ENCODE measurements at places on chromosomes 11 and 22.

GRCh38 chr11:111870113-111870512, 1.3 kb downstream of the ALG9 start:
- no peak for DNase-seq
- H3K4me1 ChIP-seq: peaks cover 3% of the 10 kb centered on the region
- H3K27me3 ChIP-seq: peaks cover 8% of the 10 kb centered on the region
- H3K27ac ChIP-seq: no peak overlapping the region
- no peaks in the 10 kb centered on the region for H3K36me3 ChIP-seq
- H3K4me3 ChIP-seq: peak overlapping the region; percentile 44

GRCh38 chr11:11148596-11148995, 204.5 kb downstream of the CSNK2A3 start:
- H3K4me1 ChIP-seq: no peaks in the 10 kb centered on the region
- no peak overlapping the region for H3K27ac ChIP-seq
- H3K36me3 ChIP-seq: no peaks in the 10 kb centered on the region
- DNase-seq: no peak
- no peaks in the 10 kb centered on the region for H3K27me3 ChIP-seq
- H3K4me3 ChIP-seq: no peak overlapping the region

DNA sequence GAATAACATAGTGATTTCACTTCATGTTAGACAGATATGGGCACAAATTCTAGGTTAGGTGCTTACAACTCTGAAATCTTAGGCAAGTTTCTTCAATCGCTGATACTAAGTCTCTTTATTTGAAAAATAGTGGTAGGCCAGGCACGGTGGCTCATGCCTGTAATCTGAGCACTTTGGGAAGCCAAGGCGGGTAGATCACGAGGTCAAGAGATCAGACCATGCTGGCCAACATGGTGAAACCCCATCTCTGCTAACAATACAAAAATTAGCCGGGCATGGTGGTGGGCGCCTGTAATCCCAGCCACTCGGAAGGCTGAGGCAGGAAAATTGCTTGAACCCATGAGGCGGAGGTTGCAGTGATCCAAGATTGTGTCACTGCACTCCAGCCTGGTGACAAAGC, 729.4 kb downstream of the METTL15 start:
- no peak overlapping the region for H3K4me3 ChIP-seq
- H3K27me3 ChIP-seq: no peaks in the 10 kb centered on the region
- H3K27ac ChIP-seq: no peak overlapping the region
- no peak for DNase-seq
- no peaks in the 10 kb centered on the region for H3K36me3 ChIP-seq

GRCh38 chr11:73597956-73598718, at the start of gene FAM168A:
Gene FAM168A, minus strand, starts transcription at chr11:73598112. Its CDS starts 129,638 bp downstream, at chr11:73468474.
- peaks cover 5% of the 10 kb centered on the region for H3K27me3 ChIP-seq
- no peaks in the 10 kb centered on the region for H3K36me3 ChIP-seq
- peaks cover 27% of the 10 kb centered on the region for H3K4me1 ChIP-seq
- H3K4me3 ChIP-seq: peak within 1 kb of the TSS; percentile 97

DNA sequence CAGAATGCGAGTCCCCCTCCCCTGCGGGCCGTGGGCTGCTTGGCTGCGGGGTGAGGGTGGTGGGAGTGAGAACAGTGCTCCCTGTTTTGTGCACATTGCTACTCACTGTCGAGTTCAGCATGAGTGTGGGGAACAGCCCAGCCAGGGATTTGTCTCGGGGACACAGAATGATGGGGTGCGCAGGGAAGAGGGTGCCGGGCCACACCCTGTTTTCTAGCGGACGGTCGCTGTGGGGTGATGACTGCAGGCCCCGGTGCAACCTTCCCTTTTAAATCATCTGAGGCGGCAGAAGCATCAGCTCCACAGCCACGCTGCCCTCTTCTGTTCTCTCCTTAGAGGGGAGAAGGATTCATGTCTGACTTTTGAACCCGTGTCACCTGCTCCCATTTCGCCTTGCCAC, 1051.2 kb downstream of the TBC1D22A start:
- peaks cover 5% of the 10 kb centered on the region for H3K27me3 ChIP-seq
- H3K36me3 ChIP-seq: peaks cover 11% of the 10 kb centered on the region
- no peaks in the 10 kb centered on the region for H3K4me1 ChIP-seq
- no peak overlapping the region for H3K27ac ChIP-seq
- no peak for DNase-seq

GRCh38 chr22:32355760-32356159, 1.9 kb upstream of the RFPL3 start:
- H3K27me3 ChIP-seq: peaks cover 7% of the 10 kb centered on the region
- H3K27ac ChIP-seq: no peak overlapping the region
- peak overlapping the region; percentile 30 for H3K4me3 ChIP-seq
- no peak for DNase-seq

GRCh38 chr11:1387961-1388762, 1.6 kb upstream of the BRSK2 start:
- H3K27me3 ChIP-seq: peaks cover 15% of the 10 kb centered on the region
- peak; percentile 24 for DNase-seq
- no peaks in the 10 kb centered on the region for H3K36me3 ChIP-seq
- H3K4me1 ChIP-seq: peaks cover 6% of the 10 kb centered on the region

GRCh38 chr11:14971865-14972580, at the start of gene CALCA:
Gene CALCA, minus strand, starts transcription at chr11:14972351. Its CDS starts 1,159 bp downstream, at chr11:14971192.
- peak; percentile 46 for DNase-seq
- peak within 1 kb of the TSS; percentile 83 for H3K4me3 ChIP-seq
- H3K4me1 ChIP-seq: peaks cover 17% of the 10 kb centered on the region
- no peak within 1 kb of the TSS for H3K27ac ChIP-seq

- peaks cover 24% of the 10 kb centered on the region for H3K4me1 ChIP-seq
- H3K27me3 ChIP-seq: no peaks in the 10 kb centered on the region
- DNase-seq: no peak
- peak overlapping the region; percentile 82 for H3K27ac ChIP-seq
- peak overlapping the region; percentile 47 for H3K4me3 ChIP-seq
Observed at GRCh38 chr22:29369460-29369859, 18.9 kb downstream of the AP1B1 start.

DNA sequence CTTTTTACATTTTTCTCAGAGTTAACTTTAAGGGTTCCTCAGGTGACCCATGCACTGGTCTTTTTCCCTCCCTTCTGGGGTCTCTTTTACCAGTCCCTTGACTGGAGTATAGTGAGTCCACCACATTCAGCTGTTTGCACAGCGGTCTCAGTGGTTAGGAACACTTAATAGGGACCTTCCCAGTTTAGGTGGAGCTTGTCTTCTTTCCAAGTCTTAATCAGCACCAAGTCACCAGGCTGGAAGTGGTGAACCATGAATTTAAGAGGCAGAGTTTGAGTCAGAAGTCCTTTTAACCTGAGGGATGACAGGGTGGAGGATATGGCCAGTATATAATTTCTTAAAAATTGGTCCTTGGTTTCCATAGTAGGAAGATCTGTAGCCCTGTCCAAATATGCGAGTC, 349.7 kb upstream of the MPPED2 start:
- no peaks in the 10 kb centered on the region for H3K27me3 ChIP-seq
- DNase-seq: no peak
- H3K4me3 ChIP-seq: no peak overlapping the region
- H3K27ac ChIP-seq: no peak overlapping the region
- peaks cover 3% of the 10 kb centered on the region for H3K4me1 ChIP-seq
- H3K36me3 ChIP-seq: peaks cover 5% of the 10 kb centered on the region

DNA sequence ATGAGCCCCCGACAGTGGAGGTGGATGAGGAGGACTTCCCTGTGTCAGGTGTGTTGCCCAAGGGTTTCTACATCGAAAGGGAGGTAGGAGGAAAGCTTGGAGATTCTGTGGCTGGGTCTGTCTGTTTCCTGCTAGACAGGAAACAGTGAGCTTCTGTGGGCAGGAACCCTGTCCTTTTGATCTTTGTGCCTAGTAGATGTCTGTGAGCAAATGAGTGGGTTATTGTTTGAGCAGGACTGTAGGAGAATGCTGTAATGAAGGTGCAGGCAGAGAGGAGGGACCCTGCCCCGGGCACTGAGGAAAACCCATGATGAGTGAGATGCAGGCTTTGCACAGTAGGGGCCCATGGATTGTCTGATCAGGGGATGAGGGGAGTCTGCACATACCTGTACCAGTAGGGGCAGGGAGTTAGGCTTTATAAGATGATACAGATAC, 14.0 kb downstream of the USP35 start:
- no peak for DNase-seq
- H3K4me3 ChIP-seq: no peak overlapping the region
- H3K36me3 ChIP-seq: peaks cover 5% of the 10 kb centered on the region
- no peaks in the 10 kb centered on the region for H3K27me3 ChIP-seq
- no peak overlapping the region for H3K27ac ChIP-seq

DNA sequence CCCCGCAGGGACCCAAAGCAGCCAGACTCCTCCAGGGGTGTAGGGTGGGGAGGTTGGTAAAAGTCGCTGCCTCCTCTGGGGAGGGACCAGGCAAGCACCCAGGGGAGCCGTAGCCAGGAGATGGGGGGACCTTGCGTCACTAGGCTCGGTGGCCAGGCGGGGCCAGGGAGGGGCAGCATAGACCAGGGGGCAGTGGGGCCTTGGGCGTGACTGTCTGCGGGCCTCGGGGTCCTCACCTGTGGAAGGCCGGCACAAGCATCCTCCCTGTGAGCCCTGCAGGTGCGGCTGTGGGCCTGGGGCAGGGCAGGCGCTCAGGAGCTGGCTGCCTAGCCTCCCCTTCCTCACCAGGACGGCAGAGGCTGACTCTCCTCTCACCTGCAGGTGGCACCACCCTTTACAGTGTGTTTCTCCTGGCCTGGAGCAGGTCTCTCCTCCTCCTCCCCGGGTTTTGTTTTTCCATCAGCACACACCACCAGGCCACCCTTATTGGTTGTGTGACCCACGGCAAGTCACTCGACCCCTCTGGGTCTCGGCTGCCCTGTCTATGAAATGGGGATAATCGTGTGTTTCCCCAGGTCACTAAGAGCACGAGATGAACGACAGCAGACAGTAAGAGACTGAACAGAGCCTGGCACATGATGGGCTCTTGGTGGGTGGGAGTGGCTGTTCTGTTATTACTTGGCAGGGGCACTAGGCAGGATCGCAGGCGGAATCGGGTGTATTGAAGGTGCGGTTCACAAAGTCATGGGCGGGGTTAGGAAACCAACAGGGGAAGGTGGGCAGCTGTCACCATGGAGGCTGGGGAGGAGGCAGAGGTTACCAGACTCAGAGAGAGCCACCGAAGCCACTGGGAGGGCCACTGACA, 52.7 kb downstream of the FLRT1 start:
- peak overlapping the region; percentile 5 for H3K27ac ChIP-seq
- no peak overlapping the region for H3K4me3 ChIP-seq
- H3K36me3 ChIP-seq: no peaks in the 10 kb centered on the region
- no peak for DNase-seq
- no peaks in the 10 kb centered on the region for H3K27me3 ChIP-seq

GRCh38 chr11:67504950-67505581, at the start of gene PITPNM1:
Gene PITPNM1, minus strand, starts transcription at chr11:67505363. Its CDS starts 1,183 bp downstream, at chr11:67504180.
- peak within 1 kb of the TSS; percentile 86 for H3K4me3 ChIP-seq
- peaks cover 19% of the 10 kb centered on the region for H3K27me3 ChIP-seq
- H3K36me3 ChIP-seq: no peaks in the 10 kb centered on the region
- peaks cover 10% of the 10 kb centered on the region for H3K4me1 ChIP-seq
- peak; percentile 64 for DNase-seq

DNA sequence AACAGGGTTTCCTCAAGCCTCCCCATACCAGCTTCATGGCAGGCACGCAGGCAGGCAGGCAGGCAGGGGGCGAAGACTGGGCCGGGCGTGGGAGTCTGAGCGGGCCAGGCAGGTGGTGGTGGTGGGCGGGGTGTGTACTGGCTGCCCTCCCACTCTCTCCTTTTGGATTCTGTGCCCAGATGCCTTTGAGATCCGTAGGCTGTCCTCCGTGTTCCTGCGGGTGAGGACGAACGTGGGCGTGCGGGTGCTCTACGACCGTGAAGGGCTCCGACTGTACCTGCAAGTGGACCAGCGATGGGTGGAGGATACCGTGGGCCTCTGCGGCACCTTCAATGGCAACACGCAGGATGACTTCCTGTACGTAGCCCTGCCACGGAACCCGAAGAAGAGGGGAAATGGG, 23.0 kb downstream of the OTOG start:
- DNase-seq: no peak
- H3K27ac ChIP-seq: no peak overlapping the region
- H3K4me3 ChIP-seq: no peak overlapping the region
- H3K27me3 ChIP-seq: peaks cover 5% of the 10 kb centered on the region
- no peaks in the 10 kb centered on the region for H3K36me3 ChIP-seq
- no peaks in the 10 kb centered on the region for H3K4me1 ChIP-seq
